ENCODE measurements at places on chromosomes 7 and 10. TPM values are rescaled to one million over a fixed set of nuclear protein-coding genes. Genes with fewer than 3 reads are reported as not detected.

DNA sequence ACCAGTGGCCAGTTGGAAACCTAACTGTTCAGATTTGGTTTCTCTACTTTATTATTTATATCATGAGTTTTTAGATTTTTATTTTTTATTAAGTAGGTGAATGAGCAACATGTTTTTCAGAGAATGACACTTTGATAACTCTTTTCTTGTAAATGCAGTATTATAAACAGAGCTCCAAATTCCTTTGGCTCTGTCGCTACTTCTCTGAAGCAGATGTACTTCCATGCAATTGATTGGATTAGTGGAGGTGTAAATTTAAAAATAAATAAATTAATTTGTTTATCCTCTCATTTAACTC is 34.3 kb upstream of the ICA1 start:
- H3K36me3 ChIP-seq, result no peaks in the 10 kb centered on the region
- no peaks in the 10 kb centered on the region for H3K27me3 ChIP-seq
- H3K4me3 ChIP-seq, result no peak overlapping the region
- no peaks in the 10 kb centered on the region for H3K4me1 ChIP-seq
- ATAC-seq, result no peak

- no peak for ATAC-seq
- no peak overlapping the region for H3K27ac ChIP-seq
- H3K4me1 ChIP-seq, result no peaks in the 10 kb centered on the region
- no peaks in the 10 kb centered on the region for H3K27me3 ChIP-seq
- no peak overlapping the region for H3K4me3 ChIP-seq
- no peaks in the 10 kb centered on the region for H3K36me3 ChIP-seq
Measured at GRCh38 chr7:13986208-13986607, 3.3 kb downstream of the ETV1 start.

GRCh38 chr7:36999626-37000485 is 275.6 kb upstream of the AOAH start:
- H3K36me3 ChIP-seq, result no peaks in the 10 kb centered on the region
- H3K4me3 ChIP-seq, result no peak overlapping the region
- H3K27me3 ChIP-seq, result no peaks in the 10 kb centered on the region
- no peak overlapping the region for H3K27ac ChIP-seq
- ATAC-seq, result no peak
- no peaks in the 10 kb centered on the region for H3K4me1 ChIP-seq

DNA sequence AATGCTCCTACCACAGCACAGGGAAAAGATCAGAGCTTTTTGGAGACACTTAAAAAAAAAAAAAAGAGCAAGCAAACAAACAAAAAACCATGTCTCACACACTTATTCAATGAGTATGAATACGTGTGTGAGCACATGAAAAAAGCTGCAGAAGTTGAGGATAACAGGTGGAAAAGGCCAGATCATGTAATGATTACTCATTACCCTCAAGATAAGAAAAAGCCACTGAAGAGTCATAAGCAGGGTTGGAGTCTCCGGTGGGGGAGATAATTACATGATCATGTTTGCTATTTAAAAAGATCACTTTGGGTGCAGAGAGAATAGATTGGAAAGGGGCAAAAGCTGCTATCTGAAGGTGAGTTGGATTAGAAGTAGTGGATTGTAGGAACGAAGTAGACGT is 77.0 kb downstream of the POU6F2 start:
- no peak for ATAC-seq
- H3K4me3 ChIP-seq, result no peak overlapping the region
- no peak overlapping the region for H3K27ac ChIP-seq
- peaks cover 3% of the 10 kb centered on the region for H3K27me3 ChIP-seq
- no peaks in the 10 kb centered on the region for H3K36me3 ChIP-seq

The PLXNA4 gene
- 4.8 TPM for total RNA-seq

All from gastroesophageal sphincter (tissue), 4 donors.